ENCODE measurements at places on chromosomes 12 and 14.

- H3K36me3 ChIP-seq = peaks cover 2% of the 10 kb centered on the region
- no peak for DNase-seq
- H3K27me3 ChIP-seq = no peaks in the 10 kb centered on the region
- H3K4me1 ChIP-seq = no peaks in the 10 kb centered on the region
- H3K4me3 ChIP-seq = no peak overlapping the region
- no peak overlapping the region for H3K27ac ChIP-seq
Measured at GRCh38 chr12:67957383-67957782, 31.9 kb upstream of the IFNG-AS1 start.

GRCh38 chr12:76268267-76268666 lies 79.9 kb downstream of the BBS10 start:
- DNase-seq = no peak
- no peaks in the 10 kb centered on the region for H3K36me3 ChIP-seq
- peaks cover 28% of the 10 kb centered on the region for H3K4me1 ChIP-seq

DNA sequence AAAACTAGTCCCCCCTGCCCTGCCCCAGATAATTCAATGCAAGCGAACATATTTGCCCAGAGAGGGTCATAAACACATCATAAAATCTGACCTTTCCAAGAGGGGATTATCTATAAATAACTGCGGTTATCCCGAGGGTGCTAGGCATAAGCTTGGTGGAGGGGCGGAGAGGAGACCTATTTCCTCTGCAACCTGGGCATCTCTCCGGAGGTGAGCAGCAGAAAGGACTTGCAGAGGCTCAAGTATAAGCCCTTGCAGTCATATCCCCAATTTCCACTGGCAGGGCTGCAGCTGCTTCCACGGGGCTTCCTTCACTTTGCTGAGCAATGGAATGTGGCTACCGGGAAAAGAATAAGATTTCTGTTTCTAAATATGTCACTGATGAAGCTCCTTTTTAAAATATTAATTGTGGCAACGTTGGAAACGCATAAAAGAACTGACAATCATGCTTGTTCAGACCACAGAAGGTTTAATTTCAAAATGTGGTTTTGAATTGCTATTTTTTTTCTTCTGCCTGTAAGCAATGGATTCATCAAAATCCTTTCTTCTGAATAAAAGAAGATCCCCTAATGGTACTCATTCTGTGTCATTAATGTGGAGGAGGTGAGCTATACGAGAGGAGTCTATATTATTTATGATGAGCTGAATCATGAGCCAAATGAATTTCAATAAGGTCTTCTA lies 268.9 kb upstream of the ATP2B1 start:
- H3K4me3 ChIP-seq = no peak overlapping the region
- H3K27ac ChIP-seq = no peak overlapping the region
- no peak for DNase-seq
- peaks cover 26% of the 10 kb centered on the region for H3K4me1 ChIP-seq

DNA sequence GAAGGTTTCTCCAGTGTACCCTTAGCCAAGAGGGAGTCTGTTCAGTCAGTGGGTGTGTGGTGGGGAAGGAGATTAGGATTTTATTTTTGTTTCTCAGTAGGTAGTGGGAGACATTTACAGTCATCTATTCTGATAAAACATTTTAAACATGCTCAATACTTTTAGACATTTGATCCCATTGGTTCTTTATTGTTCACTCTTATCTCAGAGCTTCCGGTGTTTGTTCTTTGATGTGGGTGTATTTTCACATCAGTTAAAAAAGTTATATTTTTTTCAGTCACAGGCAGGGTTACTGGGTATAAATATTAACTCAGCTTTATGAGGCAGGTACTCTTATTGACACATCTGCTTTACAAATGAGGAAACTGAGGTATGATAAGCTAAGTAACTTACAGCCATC lies 43.3 kb upstream of the LRRK2 start:
- no peak overlapping the region for H3K27ac ChIP-seq
- no peaks in the 10 kb centered on the region for H3K36me3 ChIP-seq
- no peaks in the 10 kb centered on the region for H3K4me1 ChIP-seq
- DNase-seq = no peak

- H3K27ac ChIP-seq = no peak overlapping the region
- DNase-seq = no peak
- no peak overlapping the region for H3K4me3 ChIP-seq
- H3K27me3 ChIP-seq = peaks cover 3% of the 10 kb centered on the region
- no peaks in the 10 kb centered on the region for H3K36me3 ChIP-seq
Measured at GRCh38 chr12:118960865-118961264, 20.5 kb upstream of the SRRM4 start.

Data from neural crest cell (in vitro differentiated cells).